Activated naive CD4-positive, alpha-beta T cell treated with Interleukin-2 at 50 U/mL for 16 hours (primary cell): ENCODE measurements at places on chromosomes 7 and 10.
A peak's percentile ranks its signal among the peaks of the same experiment; 100 is the strongest.

DNA sequence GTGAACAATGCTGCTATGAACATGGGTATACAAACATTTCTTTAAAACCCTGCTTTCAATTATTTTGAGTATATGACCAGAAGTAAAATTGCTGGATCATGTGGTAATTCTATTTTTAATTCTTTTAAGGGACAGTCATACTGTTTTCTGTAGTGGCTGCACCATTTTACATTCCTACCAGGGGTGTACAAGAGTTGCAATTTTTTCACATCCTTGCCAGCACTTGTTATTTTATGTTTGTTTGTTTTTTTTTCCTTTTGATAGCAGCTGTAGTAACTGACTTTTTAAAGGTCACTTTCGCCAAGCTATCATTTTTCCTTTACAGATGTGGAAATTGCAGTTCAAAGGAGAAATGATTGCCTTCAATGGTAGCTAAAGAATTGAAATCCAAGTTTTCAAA, 99.5 kb downstream of the GPR85 start:
- no peak for DNase-seq

- DNase-seq, result no peak
Measured at GRCh38 chr10:4028027-4028471, 243.0 kb upstream of the KLF6 start.

- DNase-seq, result no peak
Measured at GRCh38 chr7:77409739-77410547, 6.2 kb downstream of the GSAP start.

- peak; percentile 17 for DNase-seq
Measured at GRCh38 chr10:4651404-4652037, 174.5 kb upstream of the AKR1E2 start.

DNA sequence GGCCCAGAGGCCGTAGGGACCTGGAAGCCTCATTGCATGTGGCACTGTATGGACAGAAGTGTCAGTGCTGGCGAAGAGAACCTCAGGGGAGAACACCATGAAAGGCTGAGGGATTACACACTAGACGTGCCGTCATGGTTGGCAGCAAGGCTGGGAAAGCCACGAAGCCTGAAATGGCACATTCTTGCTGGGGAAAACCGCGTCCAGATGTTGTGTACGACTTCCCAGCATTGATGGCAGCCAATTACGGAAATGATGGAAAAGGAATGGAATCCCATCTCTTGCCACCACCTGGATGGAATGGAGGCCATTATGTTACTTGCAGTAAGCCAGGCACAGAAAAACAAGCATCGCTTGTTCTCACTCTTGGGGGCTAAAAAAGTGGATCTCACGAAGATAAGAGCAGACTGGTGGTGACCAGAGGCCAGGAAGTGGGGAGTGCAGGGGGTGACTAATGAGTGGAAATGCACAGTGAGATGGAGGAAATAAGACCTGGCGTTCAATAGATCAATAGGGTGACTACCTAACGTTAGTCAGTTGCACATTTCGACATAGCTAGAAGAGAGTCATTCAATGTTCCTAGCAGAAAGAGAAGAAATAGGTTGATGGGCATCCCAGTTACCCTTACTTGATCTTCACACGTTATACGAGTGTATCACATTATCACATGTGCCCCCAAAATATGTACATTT, 14.6 kb upstream of the PWWP2B start:
- DNase-seq, result no peak

DNA sequence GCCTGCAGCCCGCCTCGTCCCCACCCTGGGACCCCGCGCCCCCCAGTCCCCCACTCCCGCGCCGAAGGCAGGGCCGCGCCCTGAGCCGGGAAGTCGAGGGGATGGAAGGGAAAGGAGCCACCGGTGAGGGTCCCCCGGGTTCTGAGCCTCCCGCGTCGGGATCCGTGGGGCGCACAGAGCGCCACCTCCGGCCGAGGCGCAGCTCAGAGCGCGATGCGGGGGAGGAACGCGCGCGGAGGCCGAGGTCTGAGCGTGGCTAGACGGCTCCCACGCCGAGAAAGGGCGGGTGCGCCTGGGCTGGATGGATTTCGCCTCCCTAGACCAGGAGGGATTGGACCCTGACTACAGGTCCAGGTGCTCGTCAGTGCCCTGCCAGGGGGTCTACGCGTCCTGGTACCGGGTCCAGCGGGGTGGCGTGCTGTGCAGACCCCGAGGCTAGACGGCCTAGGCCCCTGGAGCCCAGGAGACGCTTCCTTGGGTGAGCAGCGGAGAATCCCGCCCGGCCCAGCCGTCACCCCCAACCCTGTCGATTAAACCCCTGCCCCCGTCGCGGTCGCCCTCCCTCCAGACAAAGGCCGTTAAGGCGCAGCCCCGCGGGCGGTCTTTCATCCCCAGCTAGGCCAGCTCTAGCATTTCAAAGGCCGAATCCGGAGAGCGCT, 986 bp upstream of the PDGFA start:
- no peak for DNase-seq

DNA sequence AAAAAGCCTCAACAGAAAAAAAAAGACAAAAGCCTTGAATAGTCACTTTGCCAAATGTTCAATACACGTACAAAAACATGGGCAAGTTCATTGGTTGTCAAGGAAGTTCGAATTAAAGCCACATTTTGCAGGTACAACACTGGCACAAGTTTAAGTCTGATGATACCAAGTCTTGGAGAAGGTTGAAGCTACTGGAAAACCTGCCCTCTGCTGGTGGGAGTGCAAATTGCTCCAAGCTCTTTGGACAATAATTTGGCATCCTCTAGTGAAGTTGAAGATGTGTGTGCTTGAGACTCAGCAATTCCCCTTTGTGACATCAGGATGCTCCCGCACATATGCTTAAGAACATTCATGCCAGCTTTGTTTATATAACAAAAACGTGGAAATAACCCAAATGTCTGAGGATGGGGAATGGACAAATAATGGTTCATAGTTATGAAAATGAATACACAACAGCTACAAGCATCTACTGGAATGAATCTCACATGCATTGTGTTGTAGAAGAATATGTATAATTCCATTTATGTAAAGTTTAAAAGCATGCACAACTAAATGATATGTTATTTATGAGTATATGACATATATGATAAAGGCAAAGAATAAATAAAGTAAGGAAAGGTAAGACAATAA, 120.0 kb upstream of the PLPP4 start:
- peak; percentile 51 for DNase-seq

DNA sequence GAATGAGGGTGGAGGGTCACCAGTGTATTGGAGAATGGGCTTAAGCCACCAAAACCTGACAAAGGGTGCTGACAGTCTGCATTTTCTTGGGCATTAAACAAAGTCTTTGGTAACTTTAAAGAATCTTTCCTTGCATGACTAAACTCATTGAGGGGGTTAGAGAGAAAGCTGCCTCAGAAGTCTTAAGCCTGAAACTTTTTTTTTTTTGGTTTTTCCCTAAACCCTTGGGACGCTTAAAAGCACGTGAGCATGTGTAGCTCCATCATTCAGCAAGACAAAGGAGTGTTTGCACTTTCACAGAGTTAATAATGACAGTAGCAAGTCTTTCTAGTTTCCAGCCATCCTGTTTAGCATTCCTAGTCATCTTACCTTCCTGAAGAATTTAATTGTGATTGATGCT, 110.7 kb downstream of the LRMDA start:
- DNase-seq, result no peak

DNA sequence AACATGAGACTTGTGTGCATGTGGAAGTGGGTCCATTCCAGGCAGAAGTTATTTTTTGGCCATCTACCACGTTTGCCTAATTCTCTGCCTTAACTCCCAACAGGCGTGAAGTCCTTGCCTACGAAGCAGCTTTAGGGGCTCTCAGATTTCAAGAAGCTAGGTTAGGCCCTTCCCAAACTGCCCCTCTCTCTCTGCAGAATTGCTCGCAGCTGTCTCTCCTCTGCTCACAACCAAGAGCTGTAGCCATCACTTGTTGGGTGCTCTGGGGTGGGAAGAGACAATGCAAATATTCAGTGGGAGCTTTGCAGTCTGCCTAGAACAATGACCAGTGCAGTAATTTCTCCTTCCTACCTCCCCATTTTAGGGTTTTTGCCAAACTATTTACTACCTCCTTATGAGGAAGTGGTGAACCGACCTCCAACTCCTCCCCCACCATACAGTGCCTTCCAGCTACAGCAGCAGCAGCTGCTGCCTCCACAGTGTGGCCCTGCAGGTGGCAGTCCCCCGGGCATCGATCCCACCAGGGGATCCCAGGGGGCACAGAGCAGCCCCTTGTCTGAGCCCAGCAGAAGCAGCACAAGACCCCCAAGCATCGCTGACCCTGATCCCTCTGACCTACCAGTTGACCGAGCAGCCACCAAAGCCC, 24.9 kb downstream of the CYP17A1 start:
- DNase-seq, result no peak

DNA sequence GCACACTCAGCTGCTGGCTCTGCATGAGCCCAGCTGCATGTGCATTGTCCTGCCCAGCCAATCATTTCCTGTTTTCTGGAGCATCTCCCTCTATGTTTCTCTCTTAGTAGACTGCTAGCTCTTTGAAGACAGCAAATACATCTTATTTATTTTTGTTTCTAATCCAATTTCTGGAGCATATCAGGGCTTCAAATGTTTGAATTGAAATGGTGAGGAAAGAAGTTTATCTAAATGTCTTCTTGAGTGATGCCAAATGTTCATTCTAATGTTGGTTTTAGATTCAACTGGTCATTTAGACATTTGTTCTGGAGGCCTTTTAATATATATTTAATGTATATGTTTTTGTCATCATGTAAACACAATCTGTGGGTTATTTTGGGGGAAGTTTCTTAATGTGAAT, 141.9 kb downstream of the DNAJB9 start:
- no peak for DNase-seq

GRCh38 chr10:132335189-132336063, 3.4 kb downstream of the LRRC27 start:
- DNase-seq, result no peak

DNA sequence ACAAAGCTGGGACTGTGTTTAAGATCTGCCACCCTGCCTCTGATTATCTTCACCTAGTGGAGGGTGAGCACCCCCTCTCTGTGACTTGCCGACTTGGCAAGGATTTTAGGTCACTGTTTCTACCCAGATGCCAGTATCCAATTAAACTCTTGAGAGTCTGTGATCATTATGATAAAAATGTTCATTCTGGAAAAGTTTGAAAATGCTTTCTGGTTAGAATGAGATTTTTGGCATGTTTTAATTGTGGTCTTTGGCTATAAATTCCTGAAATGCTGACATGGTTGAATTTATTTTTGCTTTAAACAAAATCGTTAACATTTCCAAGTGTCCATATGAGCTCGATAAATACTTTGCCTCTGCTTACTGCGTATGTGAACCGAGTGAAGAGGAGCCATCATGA, 221.4 kb downstream of the BICC1 start:
- no peak for DNase-seq

- no peak for DNase-seq
Measured at GRCh38 chr7:44249639-44250234, 49.0 kb downstream of the YKT6 start.
